ENCODE measurements at places on chromosomes 4 and X.
A peak's percentile ranks its signal among the peaks of the same experiment; 100 is the strongest.

DNA sequence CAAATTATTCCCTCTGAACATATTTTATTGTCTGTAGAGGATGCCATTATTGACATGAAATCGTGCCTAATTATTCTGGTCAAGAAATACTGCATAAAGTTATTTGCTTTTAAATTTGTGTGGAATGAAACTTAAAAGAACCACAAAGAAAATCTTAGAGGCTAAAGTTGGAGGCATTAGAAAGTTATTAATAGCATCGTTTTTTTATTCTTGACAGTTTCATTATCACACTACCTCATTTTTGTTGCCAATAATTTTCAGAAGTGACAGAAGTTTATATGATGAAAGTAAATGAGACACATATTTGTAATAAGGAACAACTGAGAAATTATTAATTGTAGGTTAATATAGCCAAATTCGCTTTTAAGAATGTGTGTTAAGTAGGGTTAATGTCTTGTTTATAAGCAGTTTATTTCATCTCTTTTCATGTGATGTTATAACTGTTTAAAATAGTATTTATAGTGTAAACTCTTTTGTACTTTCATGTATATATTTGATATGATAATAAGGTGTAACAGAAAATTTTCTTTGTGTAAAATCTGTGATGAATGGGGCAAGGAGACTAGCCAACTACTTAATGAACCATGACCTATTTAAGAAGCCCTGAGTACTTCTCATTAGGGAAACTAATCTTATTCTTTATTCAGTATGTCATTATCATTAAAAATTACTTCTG is 54.5 kb upstream of the GRIA2 start:
- no peak for DNase-seq

DNA sequence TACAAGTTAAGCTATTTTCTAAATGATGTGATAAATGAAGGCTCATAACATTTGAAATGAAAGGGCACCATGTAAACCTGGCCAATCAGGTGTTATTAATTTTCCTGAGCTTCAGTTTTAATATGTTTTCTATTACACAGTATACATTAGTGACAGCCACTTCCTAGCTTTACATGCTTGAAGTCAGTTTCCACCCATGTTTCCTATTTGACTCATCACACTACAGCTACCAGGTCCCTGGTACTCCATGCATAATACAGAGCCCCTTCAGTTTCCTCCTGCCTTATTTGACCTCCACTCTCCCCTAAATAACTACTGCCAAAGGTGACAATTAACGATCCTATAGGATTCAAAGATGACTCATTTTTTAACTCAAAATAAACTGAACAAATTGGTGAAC is 18.3 kb downstream of the ZNF518B start:
- DNase-seq = no peak

- no peak for DNase-seq
Observed at GRCh38 chr4:107349732-107350131, 313.6 kb upstream of the DKK2 start.

DNA sequence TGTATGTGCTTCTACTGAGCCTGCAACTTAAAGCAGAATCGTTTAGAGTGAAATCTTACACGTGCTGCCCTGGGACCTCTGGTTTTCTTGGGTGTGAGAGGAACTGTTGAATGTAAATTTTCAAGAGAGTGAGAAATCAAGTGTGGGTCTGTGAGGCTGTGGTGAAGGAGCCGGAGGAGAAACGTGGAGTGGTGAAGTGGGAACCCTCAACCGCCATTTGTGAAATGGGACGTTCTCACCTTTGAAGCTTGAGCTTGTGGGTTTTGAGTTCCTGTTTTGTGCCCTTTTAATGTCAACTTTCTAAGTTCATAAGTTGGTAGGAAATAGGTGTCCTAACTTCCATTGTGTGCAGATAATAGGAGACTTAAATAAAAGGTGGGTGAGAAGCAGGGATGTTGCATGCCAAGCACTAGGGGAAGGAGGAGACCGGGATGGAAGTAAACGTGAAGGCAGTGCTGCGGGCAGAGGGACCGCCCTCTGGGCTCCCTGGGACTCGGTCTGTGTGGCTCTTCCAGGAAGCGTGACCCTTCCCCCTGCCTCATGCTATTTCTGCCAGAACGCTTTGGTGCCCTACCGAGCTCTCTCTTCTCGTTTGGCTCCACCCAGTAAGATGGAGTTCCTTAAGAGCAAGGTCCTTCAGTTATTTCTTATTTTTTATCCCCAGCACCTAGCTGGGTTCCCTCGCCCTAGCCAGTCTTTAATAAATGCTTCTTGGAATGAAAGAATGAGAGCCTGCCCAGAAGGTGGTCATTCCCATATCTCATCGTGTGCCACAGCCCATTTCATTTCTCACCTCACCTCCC is 56.0 kb downstream of the TMEM131L start:
- DNase-seq = no peak

GRCh38 chrX:3520458-3520857 is 174.0 kb upstream of the MXRA5 start:
- DNase-seq = no peak

DNA sequence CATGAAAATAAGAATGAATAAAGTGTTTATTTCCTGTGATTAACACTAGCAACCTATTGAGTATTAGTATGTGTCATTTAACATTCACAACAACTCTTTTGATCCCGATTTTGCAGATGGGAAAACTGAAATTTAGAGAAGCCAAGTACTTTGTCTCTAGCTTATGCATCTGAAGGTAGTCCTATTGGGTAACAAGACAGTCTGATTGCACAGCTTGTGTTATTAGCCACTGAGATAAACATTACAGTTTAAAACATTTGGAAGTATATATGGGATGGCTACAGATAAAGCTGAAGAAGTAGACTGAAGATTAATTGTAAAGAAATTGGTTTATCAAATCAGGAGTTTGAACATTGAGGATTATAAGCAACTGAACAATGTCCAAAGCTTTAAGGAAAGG is 99.6 kb upstream of the PDE5A start:
- no peak for DNase-seq

GRCh38 chr4:1099684-1100335 is 13.6 kb downstream of the RNF212 start:
- DNase-seq = peak; percentile 80

DNA sequence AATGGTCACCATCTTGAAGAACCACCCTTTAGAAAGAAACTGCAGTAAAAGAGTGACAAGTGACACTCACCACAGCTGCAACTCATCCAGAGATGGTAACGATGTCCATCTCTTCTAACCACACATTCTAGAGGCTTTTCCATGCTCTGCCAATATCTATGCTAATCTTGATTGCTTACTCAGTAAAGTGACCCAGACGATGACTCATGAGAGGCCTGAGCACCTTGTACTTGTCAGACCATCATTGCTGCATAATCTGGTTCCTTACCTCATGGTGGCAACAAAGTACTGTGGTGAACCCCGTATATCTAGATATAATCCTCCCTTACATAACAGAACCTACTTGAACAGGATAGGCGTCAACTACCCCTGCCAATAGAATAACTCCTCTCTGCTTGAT is 75.6 kb downstream of the CCNG2 start:
- DNase-seq = no peak

GRCh38 chr4:48122756-48123155 is 11.3 kb downstream of the TXK start:
- DNase-seq = no peak

Data from body of pancreas (tissue), 4 donors.